ENCODE measurements at places on chromosomes 12 and 14.

GRCh38 chr12:94079566-94080340, 68.6 kb upstream of the PLXNC1 start:
- DNase-seq = no peak

DNA sequence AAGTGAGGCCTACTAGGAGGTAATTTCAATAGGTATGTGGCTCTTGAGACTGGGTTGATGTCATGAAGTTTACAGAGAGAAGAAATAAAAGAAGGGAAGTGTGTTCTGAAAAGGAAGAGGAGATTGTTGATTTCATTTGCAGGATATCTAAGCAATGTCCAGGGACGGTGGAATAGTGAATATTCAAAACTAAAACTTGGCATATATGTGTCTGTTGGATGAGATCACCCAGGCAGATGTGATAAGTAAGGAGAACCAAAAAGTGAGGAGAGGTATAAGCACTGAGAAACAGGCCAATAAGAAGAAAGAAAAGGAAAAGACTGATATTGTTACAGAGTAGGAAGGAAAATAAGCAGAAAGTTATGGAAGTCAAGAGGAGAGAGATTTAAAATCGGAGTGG, 255.6 kb downstream of the PDZRN4 start:
- no peak for DNase-seq

- DNase-seq = no peak
These were observed 16.5 kb downstream of the OR6J1 start for GRCh38 chr14:22627506-22628263.

- no peak for DNase-seq
These were observed 63.8 kb downstream of the CDK17 start for GRCh38 chr12:96336489-96336888.

GRCh38 chr14:90440021-90440451, 43.2 kb downstream of the CALM1 start:
- DNase-seq = no peak

DNA sequence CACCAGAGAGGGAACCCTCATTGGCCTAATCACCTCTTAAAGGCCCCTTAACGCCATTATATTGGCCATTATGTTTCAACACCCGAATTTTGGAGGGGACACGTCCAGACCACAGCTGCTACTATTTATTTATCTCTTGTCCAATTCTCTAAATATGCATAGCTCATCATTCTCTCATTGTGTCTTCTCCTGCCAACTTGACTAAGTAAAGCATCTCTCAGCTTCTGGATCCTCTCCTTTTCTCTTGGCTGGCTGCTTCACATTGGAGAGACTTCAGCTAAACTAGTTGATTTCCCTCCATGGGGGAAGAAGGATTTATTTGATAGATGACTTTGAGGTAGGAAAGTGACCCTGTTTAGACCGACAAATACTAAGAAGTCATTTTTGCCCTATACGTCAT, 120.4 kb upstream of the KRR1 start:
- no peak for DNase-seq

DNA sequence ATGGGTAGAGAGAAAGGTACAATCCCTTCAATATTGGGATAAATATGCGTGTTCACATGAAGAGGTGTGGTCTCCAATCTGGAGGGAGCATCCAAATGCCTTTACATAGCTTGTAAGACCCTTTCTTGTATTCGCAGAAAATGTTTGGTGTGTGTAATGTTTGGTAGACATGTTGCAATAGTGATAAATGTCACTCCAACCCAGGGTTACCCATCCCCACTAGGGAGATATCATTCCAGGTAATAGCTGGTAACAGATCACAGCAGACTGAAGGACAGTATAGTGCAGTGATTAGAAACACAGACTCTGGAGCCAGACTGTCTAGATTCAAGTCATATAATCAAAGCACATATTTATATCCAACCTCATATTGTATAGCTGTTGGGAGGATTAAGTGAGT, 733.6 kb upstream of the TBX3 start:
- DNase-seq = no peak

DNA sequence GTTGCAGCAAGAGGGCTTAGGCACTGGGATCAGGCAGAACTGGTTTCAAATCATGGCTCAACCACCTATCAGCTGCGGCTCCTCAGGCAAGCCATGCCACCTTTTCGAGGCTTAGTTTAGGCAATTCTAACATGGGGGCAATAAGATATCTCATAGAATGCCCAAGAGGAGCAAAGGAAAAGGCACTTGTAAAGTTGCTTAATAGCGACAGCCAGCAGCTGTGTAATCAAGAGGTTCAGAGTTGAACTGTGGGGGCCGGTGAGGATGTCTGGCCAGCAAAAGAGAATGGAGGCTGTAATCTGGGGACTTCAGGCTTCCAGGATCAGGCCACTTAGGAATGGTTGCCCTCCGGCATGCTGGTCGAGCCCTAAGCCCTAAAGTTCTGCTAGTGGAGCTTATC, 3.0 kb upstream of the TCHP start:
- DNase-seq = no peak

DNA sequence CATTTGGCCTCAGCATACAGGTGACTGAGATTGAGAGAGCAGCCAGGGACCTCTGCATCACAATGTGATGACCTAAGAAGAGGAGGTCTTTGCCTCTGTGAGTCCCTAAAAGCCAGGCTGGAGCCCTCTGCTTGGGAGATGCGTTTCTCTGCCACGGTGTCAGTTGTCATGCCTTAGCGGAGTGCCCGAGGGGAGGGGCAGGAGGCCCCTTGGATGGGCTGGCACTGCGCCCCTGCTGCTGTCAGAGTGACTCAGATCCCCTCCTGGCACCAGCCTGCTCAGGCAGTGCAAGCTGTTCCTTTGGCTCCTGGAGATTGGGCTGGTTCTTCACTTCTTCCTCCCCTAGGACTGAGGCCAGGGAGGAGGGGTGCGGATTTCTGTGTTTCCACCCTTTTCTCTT, 64.9 kb upstream of the KCNA5 start:
- DNase-seq = no peak

GRCh38 chr12:41302979-41303403, 114.9 kb downstream of the PDZRN4 start:
- DNase-seq = no peak

GRCh38 chr12:40622246-40622838, 69.9 kb upstream of the CNTN1 start:
- DNase-seq = peak; percentile 27

DNA sequence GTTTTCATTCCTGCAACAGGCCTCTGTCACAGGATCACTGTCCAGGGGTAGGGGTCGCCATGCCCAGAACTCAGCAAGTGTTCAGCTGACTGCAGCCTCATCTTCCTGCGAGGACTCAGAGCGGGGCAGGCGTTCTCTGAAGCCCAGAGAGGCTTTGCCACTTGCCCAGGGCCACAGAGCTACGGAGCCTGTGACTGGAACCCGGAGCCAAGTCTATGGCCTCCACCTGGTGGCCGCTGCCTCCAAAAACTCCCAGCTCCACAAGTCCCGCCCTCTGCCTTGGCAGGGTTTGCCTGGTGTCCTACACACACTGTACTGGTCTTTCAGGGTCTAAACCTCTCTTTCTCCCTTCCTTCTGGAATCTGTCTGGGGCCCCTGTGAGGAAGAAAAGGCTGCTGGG, 8.7 kb upstream of the PPP1R13B start:
- DNase-seq = no peak

DNA sequence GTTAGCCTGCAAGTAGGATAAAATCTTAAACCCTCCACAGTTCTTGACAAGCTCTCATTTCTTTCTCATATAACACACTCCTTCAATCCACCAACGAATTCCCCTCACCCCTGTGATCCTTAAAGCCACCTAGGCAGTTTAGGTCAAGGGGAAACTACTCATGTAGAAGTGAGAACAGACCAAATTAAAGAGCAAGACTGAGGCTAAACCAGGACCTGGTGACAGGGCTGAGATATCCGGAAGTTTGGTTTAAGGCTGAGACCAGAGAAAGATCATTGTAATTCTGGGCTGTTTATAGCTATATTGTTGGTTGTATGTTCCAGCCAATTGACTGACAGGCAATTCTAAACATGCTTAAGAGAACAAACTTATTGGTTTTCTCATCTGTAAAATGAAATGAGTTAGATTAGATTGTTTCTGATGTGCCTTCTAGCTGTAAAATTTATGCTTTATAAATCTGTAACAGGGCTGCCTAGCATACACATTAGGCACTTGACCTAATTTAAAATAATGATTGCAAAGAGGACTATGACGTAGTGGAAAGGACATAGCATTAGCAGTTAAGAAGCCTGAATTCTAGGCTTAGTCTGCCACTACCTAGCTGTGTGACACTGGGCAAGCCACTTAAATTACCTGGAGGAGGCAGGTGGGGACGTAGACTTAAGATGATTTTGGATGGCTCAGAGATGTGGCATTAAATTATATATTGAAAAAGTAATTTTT, 53.9 kb upstream of the PTGR2 start:
- no peak for DNase-seq

Measured in T-helper 2 cell (primary cell).